ENCODE measurements at places on chromosomes 5 and 9.

- DNase-seq, result no peak
These were observed 284.5 kb downstream of the SH3GL2 start for GRCh38 chr9:17863213-17863883.

GRCh38 chr5:158639881-158640592 lies 459.7 kb downstream of the EBF1 start:
- no peak for DNase-seq

DNA sequence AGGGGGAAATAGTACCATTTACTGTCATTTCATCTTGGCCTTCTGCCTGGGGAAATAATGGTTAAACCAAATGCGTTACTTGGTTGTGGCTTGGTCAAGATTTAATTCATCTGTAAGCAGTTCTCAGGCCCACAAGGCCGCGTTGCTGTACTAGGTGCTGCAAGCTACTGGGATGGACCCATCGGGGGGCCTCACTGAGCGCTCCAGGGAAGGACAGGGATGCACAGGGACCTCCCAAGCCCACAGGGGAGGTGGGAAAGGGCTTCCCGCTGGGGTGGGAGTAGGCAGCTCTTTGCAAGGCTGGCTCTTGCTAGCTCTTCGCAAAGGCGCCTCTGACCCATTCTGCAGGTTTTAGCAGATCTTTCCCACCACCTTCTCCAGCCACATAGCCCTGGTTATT lies 8.0 kb downstream of the GFPT2 start:
- DNase-seq, result no peak

DNA sequence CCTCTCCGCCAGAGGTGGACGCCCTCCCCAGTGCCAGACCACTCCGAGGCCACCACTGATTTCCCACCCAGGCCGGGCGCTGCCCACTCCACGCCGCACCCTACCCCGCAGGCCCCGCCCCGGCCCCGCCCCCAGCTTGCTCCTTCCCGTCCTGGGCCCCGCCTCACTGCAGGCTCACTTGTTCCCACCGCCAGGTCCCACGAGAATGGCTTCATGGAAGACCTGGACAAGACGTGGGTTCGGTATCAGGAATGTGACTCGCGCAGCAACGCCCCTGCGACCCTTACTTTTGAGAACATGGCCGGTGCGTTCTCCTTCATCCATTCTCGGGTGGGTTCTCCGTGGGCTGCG lies 6.5 kb downstream of the LRRC26 start:
- peak; percentile 19 for DNase-seq

DNA sequence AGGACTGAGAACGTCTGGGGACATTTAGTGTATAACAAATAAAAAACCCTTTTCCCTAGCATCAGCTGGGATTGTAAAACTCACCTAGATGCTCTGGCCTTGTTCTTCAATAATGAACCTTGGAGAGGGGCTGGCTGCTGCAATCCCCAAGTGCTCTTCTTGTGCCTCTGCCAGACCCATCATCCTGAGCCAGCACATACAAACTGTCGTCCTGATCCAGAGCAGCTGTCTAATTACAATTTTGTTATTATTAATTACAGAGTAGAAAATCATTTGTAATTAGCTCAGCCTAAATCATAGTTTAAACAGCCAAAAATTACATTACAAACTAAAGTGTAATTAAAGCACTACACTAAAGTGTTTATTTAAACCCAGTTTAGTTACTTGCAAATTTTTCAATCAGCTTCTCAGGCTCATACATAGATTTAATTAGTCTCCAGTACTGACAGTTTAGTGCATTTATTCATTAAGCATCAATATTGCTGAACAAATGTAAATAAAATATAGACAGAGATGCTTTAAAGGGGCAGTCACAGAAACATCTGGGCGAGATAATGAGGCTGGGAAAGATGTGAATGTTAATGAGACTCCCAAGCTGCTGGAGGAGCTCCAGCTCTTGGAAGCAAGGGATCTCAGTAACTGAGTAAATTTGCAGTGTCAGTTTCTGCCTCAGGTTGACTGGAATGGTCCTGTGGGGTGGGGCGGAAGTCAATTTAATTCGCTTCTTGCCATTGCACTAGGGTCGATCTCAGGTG lies 632.3 kb upstream of the TLE4 start:
- no peak for DNase-seq

- no peak for DNase-seq
These were observed 587.6 kb upstream of the CDH18 start for GRCh38 chr5:20575571-20575970.

- no peak for DNase-seq
These were observed 414.2 kb upstream of the WWC1 start for GRCh38 chr5:167877114-167877722.

DNA sequence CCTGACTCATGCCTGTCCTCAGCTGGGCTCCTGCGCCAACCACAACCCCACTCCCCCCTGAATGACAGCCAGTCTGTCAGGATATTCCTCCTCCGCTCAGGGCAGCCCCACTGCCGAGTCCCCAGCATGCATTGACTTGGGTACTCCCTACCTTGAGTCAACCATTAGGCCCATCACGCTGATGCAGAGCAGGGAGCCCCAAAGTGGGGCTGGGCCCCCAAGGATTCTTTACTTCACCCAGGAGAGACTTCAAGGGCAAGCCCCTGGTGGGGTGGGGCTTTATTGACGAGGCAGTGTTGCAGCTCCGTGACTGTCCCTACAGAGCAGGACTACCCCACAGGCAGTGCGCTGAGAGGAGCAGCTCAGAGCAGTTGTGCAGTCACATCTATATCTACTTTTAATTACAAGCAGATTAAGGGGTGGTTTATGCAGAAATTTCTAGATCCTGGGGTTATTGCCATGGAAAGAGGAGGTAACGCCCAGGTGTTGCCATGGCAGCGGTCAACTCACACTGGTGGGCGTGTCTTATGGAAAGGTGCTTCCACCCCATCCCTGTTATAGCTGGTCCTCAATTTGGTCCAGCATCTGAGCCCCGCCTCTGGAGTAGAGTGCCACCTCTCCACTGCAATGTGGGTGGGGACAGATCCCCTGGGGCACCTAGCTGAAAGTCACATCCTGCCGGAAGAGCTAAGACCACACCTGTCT lies 32.1 kb upstream of the FCN1 start:
- no peak for DNase-seq

DNA sequence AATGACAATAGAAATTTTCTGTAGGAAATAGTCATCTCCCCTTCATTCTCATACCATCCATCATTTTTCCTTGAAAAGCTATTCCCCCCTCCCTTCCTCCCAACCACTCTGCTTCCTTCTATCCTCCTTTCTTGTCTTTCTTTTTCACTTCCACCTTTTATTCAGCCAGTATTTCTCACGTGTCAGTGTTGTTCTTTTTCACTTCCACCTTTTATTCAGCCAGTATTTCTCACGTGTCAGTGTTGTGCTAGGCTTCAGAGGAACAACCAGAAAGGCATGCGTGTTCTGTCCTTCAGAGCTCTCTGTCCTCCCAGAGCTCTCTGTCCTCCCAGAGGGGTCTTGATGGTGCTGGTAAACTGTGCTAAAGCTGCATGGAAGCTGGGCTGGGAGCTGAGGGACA lies 419.6 kb downstream of the GADD45G start:
- DNase-seq, result no peak

DNA sequence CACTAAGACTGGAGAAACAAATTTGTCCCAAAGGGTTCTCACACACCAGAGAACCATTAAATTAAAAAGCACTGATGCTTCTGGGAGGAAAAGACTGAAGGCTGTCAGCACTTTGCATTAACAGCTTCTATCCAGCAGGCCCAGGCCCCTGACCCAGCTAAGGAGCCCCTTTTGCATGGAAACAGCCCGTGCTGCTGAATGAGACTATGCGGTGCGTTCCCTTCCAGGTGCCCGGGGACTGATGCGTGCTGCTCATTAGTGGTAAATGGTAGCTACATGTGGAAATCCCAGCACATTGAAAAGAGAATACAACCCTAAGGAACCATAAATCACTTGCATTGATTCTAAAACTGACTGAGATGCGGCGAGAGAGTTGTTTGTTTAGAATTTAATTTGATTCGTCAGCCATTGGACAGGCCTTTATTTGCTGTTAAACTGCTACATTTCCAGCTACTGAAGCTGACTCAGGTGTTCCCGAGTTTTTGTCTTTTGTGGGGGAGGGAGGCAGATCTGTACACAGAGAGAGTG lies 351.0 kb upstream of the SLC24A2 start:
- DNase-seq, result no peak

GRCh38 chr9:74528207-74528606 lies 31.1 kb downstream of the RORB start:
- DNase-seq, result no peak

DNA sequence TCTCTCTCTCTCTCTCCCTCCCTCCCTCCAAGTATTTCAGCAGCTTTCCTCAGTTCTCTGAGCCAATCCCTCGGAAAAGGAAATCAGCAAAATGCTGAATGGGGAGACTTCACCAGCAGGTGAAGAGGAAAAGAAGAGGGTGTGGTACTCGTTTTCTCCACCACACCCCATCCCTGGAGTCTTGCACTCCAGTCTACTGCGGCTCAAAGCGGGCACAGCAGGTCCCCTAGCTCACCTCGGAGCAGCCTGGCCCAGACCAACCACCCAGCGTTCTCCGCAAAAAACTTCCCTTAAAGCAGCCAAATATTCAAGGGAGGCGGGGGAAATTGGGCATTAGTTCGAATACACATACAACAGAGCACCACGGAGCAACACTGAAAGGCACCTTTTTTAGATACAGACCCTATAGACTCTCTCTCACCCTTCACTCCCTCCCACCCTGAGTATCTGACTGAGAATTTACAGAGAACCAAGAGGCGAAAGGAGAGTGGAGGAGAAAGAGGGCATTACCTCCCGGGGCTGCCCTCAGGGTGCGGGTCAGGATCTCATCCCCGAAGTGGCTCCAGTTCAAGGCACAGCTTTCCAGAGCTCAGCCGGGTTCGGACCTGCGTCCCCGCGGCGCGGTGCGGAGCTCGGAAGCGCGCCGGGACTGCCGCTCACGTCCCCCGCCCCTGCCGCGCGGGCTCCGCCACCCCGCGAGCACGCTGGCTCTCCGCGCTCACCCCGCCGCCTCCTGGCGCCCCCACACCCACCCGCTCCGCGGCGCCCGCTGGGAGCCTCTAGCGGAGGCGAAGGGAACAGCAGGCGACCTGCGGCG lies 1638.5 kb upstream of the C9orf72 start:
- peak; percentile 47 for DNase-seq

DNA sequence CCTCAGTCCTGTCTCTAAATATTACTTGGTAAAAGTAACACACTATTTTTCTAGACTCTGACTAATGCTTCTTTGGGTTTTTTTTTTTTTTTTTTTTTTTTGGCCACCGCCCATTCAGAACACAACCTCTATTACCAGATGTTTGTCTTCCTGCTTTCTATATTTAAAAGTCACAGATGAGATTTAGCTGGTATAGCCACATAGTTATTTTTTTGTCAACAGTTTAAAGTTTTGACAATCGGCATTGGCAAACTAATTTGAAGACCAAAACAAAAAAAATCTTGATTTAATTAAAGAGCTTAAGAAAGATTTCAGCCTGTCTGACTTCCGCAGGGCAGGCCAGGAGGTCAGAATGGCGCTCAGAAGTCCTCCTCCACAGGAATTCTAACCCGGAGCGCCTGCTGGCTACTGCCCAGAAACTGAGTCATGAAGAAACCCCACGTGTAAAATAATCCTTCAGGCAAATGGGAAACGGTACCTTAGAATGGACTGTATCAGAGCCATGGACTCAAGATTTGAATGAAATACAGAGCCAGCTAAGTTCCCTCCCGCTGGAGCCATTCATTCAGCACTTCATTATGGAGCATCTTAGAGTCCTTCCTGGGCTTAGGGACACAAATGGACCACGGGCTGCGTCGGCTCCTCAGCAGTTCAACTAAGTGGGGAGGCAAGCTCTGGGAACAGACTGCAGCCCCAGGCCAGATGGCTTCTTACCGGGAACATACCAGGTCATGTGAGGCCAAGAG lies 55.6 kb downstream of the PTPDC1 start:
- DNase-seq, result peak; percentile 95

- no peak for DNase-seq
These were observed 169.3 kb downstream of the OLFM1 start for GRCh38 chr9:135256581-135257354.

DNA sequence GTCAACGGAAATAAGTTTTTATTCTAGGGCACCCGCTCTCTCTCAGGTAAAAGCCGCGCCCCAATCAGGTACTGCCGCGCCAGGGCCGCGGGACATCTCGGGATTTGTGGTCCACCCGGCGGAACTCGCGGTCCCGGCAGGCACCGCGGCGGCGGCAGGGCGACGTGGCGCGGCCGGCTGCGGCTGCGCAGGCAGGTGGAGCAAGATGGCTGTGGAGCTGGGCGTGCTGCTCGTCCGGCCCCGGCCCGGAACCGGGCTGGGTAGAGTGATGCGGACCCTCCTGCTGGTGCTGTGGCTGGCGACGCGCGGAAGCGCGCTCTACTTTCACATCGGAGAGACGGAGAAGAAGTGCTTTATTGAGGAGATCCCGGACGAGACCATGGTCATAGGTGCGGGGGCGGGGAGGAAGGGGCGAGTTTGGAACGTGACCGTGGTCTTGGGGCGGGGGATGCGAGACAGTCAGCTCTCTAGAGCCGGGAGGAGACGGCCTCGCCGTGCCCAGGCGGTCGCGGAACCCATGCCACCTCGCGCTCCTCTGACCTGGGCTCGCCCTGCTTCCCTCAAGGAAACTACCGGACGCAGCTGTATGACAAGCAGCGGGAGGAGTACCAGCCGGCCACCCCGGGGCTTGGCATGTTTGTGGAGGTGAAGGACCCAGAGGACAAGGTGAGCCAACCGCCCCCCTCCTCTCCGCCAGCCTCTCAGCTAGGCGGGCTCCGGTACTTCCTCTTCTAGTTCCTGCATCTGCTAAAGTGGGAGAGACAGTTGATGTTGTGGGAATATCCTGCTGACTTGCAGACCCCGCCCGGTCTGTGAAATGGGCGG lies at the start of gene TMED9:
TSS of gene TMED9 (plus strand) at position 194 of the 825 bp plus-strand sequence. CDS start at position 206, 12 bp downstream.
- peak; percentile 90 for DNase-seq

- no peak for DNase-seq
These were observed 273.5 kb downstream of the SLF1 start for GRCh38 chr5:94891972-94892371.

GRCh38 chr9:68933434-68934328 lies 80.2 kb downstream of the PRKACG start:
- DNase-seq, result no peak

DNA sequence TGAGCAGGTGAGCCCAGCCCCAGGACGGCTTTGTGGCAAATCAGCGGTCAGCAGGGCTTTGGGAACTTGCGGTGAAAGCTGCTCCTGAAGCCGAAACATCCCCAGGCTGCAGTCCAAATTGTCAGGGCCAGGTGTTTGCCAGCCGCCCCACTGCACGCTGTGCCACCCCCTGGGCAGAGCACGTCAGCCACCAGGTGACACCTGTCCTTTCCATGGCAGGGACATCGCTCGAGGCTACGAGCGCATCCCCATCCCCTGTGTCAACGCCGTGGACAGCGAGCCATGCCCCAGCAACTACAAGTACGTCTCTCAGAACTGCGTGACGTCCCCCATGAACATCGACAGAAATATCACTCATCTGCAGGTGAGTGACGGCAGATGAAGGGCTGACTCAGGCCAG lies 64.4 kb upstream of the CACNA1B start:
- no peak for DNase-seq

DNA sequence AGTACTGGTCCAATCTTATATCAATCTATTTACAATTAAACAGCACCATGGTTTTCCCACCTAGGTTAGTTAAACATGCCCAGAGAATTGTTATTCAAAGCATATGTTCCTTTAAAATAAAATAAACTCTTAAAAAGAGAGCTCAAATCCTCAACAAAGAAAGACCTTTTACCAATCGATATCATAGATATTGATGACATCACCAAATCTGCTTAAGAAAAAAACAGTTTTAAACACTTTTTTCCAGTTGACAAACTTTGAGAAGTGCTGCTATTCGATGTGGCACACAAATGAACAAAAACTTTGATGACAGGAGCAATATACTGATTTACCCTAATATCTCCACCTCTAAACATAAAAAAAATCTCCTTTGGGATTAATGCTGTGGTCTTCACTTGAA lies 15.7 kb downstream of the EFCAB9 start:
- no peak for DNase-seq

- DNase-seq, result no peak
These were observed 37.6 kb upstream of the CCDC152 start for GRCh38 chr5:42719034-42719433.

Measured in dermis blood vessel endothelial cell (primary cell).